ENCODE measurements at places on chromosomes 11 and 22.

DNA sequence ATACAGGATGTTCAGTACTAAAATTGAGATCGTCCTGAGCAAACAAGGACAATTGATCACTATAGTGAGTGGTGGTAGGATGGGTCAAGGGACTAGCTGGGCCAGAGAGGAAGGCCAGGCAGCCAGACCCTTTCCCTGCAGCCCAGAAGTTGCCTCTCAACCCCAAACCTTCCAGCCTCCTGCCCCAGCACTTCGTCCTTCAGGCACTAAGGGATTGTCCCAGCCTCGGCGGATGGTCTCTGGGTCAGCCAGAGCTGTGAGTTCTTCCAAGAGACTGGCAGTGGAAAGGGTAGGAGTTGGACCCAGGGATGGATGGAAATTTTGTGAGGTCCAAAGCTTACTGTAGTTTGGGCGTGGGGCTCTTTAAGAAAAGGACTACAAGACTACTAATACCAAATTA lies 3.6 kb upstream of the LMO1 start:
- no peak for DNase-seq

DNA sequence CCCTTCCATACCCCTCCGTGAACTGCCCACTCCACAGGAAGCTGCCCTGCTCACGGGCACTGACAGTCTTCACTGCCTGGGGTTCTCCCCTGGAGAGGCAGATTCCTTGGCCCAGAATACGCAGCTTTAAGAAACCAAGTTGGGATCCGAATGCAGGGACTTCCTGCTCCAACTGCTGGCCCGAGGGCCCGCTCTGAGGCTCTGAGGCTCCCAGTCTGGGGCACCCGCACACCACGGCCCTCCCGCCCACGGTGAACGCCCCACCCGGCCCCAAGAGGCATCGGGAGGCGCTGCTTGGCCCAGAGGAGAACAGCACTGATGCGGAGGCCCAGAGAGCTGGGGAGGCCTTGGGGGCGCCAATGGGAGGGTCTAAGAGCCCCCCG lies 42.3 kb downstream of the IGF2 start:
- no peak for DNase-seq

DNA sequence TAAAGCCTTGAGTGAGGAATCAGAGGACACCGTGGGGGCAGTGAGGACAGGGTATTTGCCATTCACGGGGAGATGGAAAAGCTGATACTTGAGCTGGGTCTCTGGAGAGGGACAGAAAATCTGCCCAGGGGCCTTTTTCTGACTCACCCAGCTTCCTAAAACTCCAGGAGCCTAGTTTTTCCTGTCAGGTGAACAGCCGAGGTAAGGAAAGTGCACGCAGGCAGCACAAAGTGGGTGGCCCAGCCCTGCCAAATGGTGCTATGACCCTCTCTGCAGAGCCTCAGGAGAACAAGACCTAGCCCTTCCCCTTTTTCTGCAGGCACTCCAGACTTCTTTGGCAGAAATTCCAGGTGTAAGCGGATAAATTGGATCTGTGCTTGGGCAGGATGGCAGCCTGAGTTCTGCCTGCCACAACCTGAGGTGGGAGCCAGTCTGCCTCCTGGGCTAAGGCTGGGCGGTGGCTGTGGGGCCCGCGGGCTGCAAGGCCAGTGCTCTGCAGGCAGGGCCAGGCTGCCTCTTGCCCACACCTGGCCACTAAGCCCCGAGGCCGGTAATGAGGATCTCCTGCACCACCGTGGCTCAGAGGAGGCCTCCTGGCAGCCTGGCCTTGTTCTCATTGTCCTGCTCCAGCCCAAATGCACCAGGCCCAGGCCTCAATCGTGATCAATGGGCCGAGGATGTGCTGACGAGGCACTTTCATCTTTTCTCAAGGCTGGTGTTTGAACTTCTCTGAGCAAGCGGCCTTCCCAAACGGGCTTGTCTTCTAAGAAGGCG lies 72.9 kb upstream of the LMO1 start:
- no peak for DNase-seq

DNA sequence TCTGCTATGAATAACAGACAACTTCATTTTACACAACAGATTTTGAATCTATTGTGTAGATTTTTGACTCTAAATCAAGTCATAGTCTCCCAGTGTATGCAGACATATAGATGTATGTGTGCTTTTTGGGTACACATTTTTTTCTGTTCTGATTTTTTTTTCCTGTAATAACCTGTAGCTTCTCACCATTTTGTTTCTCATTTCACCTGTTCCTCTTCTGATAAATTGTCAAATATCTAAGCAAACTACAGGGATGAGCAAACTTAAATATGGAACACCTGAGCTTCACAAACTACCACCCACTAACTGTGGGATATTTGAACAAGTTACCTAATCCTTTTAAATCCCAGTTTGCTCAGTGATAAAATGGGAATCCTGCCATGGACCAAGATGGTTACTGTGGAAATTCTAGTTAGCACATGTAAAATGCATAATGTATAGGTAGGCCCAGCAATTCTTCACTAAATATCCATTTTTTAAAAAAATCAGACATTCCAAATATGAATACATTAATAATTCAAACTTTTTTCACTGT lies 15.7 kb downstream of the LGR4 start:
- DNase-seq, result no peak

DNA sequence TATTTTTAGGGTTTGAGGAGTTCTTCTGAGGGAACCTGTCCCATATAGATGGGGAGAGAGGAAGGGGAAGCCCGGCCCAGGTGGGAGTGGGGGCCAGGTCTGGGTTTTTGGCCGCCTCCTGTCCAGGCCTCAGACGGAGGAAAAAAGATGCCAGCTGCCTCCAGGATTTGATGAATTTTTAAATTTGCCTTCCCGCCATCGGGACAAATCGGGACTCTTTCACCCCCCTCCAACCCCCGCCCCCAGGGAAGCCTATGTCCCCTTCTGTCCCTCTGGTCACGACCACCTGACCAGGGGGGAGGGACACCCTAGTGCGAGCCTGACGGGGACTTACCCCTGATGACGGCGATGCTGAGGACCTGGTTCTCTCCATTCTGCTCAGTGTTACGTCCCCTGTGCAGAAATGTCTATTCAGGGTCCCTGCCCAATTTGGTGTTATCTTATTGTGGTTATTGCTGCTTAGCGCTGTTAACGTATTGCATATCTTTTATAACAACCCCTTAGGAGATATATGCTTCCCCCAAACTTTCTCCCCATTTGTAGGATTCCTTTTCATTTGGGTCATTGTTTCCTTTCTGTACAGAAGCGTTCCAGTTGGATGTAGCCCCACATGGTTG lies 115.9 kb upstream of the GRK3 start:
- DNase-seq, result no peak

- DNase-seq, result no peak
Observed at GRCh38 chr11:64000026-64000739, 13.9 kb downstream of the OTUB1 start.

- no peak for DNase-seq
Observed at GRCh38 chr11:68694431-68695297, 10.3 kb downstream of the GAL start.

- DNase-seq, result no peak
Observed at GRCh38 chr22:48224332-48224731, 1461.9 kb downstream of the TBC1D22A start.

Measured in NCI-H1048 (cell line).